RPMI8226 (cell line): ENCODE measurements at places on chromosomes 1 and 21.
A peak's percentile ranks its signal among the peaks of the same experiment; 100 is the strongest.

DNA sequence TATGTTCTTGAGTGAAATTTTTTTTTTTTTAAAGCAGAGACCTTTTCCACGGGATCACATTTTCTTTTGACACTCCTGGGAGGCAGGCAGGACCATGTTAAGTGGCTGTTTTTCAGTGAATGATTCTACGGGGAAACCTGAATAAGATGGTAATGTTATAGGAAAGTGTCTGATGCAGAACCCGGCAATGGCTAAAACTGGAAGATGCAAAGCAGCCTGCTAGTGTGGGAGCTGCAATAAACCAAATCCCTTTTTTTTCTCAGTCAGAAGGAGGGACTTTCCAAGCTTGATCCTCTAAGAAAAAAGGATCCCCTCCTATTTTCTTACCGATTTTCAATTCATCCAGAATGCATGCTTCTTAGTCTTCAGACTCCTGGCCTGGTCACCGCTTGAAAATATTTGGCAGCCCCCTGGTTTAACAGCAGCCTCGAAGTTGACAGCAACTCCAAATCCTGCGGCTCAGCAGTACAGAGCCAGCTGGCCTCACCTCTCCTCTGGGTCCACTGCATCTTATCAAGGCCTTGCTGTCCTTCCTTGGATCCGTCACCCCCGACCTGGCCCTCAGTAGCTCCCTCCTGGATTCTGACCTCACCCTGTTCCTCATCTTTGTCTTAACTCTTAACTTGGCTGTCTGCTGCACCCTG, 5.6 kb downstream of the MX2 start:
- no peak for DNase-seq

- DNase-seq = no peak
Observed at GRCh38 chr1:178267646-178268094, 173.8 kb downstream of the RASAL2 start.

DNA sequence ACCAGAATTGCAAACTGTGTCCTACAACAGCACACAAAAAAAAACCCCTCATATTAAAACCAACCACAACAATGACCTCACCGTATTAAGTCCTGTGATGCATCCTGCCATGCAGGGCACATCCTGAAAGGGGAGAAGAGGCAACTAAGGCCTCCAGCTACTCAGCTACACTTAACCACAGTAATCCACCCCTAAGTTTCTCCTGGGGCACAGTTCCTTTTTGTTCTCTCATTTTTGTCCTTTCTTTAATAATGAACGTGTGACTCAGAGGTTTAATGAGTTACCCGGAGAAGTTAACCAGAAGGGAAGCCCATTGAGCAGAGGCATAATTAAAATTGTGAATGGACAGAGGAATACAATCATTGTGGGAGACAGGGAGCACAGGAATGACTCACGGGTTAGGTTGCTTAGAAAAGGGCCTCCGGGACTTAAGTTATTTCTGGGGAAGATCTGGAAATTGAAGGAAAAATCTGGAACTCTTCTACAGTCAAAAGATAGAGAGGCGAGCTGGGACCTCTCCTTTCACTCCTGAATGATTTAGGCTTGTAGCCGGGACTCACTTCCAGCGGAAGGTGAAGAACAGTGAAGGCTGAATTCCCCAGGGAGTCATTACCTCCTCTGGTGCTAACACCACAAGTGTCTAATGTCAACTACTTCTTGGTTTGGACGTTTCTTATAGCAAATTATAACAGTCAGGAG, 36.9 kb upstream of the HIVEP3 start:
- DNase-seq = no peak

DNA sequence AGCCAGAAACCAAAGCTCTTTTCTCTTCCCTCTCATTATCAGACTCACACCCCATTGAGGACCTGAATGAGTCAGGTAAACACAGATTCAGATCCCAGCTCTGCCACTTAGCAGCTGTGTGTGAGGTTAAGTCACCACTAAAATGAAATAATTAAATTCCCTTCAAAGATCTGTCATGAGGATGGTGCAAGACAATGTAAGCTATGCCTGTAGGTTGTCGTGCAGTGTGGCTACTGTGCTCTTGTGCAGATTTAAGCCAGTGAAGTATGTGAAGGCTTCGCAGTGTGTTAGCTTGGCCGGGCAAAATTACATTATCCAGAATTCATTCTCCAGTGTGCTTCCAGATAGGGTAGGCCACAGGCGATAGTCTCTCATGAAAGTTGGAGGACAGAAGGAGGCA, 13.6 kb downstream of the UBL4B start:
- no peak for DNase-seq

DNA sequence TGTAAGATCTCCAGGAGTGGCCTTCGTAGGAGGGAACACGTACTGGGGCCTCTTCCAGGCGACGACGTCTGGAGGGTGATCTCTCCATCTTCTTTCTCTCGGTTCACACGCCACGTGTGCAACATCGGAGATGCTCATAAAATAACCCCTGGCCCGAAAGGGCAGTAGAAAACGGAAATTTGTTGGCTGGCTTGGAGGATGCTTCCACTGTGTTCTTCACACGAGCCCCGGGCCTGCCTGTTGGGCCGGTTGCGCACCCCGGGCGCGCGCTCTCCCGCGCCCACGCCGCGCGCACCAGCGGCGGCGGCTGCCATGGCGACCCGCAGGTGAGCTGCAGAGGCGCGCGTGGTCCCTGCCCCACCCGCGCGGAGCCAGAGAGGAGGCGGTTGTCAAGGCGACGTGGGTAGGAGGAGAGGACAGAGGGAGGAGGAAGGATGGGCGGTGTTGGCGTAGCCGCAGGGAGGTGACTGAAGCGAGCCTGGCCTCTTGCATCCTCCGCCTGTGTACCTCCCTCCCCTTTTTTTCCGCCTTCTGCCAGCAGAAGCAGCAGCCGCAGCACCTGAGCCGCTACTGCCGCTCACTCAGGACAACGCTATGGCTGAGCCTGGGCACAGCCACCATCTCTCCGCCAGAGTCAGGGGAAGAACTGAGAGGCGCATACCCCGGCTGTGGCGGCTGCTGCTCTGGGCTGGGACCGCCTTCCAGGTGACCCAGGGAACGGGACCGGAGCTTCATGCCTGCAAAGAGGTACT, at the start of gene ELAPOR1:
ELAPOR1 (plus strand) TSS at position 526 of the 752 bp plus-strand sequence; CDS start at position 595, 69 bp downstream.
- DNase-seq = peak; percentile 54

GRCh38 chr1:101190441-101190840, 46.4 kb upstream of the S1PR1 start:
- DNase-seq = no peak

DNA sequence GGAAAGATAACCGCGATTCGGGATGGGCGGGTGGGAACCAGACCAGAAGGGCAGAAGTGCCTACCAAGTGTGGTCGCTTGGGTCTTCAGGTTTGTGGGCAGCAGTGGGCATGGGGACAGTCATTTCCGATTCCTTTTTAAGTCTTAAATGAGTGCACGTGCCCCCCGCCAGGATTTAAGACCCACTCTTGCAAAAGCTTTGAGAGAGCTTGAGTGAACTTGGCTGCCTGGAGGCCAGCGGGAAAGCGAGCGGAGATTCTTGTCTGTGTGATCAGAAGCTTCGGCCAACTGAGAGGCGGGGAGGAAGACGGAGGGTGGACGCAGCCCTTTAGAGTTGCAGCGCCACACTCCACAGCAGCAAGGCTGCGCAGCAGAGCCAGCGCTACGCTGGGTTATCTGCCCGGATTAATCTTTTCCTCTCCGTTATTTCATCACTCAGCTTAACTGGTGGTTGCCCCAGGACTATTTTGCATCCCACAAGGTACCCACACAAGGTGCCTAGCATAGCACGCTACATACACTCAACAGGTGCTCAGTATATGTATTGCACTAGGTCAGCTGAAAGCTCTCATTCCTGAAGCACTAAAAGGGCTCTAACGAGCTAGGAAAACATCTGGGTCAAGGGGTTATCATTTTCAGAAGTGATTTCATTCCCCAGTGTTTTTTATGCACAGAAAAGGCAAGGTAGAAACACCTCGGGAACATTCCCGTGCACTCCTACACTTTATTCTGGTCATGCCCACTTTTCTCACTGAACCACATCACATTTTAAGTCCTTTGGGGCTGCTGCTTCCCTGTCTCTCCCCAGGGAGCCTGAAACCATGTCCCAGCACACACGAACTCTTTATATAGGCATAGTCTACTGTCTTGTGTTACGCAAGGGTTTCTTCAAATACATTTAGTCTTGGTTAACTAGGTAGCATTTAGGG, 1.5 kb upstream of the BATF3 start:
- no peak for DNase-seq

DNA sequence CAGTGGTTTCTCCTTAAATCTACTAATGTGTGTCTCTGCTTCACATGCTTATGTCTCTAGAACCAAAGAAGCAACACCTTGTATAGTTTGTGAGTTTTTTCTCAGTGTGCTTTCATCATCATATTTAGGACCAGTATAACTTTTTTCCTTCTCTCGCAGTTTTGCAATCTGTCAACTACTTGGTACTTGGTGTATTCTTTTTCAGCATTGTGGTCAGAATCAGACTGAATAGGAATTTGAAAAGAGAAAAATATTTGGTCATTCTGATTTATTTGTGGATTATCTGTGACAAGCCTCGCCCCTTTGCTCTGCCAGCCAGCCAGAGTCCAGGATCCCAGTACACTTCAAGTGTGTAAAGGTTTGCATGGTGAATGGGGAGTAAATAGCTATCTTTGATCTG, 122.3 kb downstream of the C1orf21 start:
- no peak for DNase-seq

- DNase-seq = no peak
Observed at GRCh38 chr1:1324084-1324523, 356 bp downstream of the INTS11 start.

DNA sequence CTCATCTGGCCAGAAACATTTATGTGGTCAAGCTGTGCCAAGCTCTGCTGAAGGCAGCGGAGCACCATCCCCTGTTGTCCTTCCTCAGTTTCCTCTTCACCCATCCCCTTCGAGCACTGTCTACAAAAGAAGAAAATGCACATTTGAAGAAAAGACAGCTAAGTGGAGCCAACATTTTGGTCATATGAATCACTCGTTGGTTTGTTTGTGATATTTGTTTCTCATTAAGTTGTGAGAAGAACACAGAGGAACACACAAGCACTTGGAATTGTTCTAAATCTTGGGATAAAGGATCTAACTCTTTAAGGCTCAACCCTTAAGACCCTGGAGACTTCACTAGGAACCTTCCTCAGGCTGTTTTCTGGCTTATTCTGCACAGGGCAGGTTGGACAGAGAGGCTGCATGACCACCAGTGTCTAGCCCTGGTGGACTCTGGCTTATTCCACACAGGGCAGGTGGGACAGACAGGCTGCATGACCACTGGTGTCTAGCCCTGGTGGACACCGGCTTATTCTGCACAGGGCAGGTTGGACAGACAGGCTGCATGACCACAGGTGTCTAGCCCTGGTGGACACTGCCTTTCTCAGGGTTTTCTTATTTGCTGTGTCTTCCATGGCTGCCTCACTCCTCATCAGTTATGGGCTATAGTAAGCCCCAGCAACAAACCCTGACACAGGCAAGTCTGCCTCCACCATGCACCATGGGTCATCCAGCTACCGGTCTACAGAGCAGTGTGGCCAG, 35.3 kb upstream of the COL6A2 start:
- no peak for DNase-seq

DNA sequence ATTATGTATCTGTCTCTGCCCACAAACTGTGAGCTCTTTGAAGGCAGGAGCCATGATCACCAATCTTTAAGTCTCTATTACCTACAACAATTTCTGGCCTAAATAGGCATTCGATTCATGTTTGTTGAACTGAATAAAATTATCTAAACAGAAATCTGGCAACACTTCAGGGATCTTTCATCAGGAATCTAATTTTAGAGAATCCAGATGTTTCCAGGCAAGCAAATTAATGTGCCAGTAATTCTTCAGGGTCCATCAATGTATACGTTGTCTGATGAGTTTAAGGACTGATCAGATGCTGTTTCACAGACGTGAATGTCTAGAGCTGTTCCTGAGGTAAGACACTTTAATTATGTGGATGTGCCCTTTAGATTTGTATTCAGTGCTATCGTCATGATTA, 524.4 kb downstream of the PTPRC start:
- no peak for DNase-seq

- DNase-seq = no peak
Observed at GRCh38 chr21:17560377-17561025, 47.7 kb downstream of the CXADR start.

- peak; percentile 56 for DNase-seq
Observed at GRCh38 chr1:38026592-38027200, 14.2 kb downstream of the UTP11 start.

DNA sequence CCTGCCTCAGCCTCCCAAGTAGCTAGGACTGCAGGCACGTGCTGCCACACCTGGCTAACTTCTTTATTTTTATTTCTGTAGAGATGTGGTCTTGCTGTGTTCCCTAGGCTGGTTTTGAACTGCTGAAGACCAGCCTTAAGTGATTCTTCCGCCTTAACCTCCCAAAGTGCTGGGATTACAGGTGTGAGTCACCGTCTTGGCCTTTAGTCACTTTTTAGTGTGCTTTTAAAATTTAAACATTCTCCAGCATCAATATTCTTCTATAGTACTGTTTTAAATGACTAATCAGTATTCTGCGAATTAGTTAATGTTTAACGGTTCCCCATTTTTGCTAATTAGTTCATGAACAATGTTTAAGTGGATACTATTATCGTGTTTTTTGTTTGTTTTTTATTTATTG, 60.6 kb downstream of the DYRK1A start:
- DNase-seq = no peak

GRCh38 chr1:155127105-155127966, at the start of gene EFNA1:
Gene EFNA1, plus strand, starts transcription at chr1:155127876. Its CDS starts 102 bp downstream, at chr1:155127978.
- peak; percentile 82 for DNase-seq

- no peak for DNase-seq
Observed at GRCh38 chr1:168719306-168720111, 9.5 kb downstream of the DPT start.

GRCh38 chr1:100542285-100542684, 4.3 kb downstream of the GPR88 start:
- DNase-seq = no peak

GRCh38 chr1:27873671-27874384, 1.5 kb downstream of the THEMIS2 start:
- DNase-seq = peak; percentile 22

GRCh38 chr1:243236604-243237252, 18.4 kb downstream of the CEP170 start:
- DNase-seq = no peak

- no peak for DNase-seq
Observed at GRCh38 chr1:116510361-116510760, 60.5 kb downstream of the CD58 start.

DNA sequence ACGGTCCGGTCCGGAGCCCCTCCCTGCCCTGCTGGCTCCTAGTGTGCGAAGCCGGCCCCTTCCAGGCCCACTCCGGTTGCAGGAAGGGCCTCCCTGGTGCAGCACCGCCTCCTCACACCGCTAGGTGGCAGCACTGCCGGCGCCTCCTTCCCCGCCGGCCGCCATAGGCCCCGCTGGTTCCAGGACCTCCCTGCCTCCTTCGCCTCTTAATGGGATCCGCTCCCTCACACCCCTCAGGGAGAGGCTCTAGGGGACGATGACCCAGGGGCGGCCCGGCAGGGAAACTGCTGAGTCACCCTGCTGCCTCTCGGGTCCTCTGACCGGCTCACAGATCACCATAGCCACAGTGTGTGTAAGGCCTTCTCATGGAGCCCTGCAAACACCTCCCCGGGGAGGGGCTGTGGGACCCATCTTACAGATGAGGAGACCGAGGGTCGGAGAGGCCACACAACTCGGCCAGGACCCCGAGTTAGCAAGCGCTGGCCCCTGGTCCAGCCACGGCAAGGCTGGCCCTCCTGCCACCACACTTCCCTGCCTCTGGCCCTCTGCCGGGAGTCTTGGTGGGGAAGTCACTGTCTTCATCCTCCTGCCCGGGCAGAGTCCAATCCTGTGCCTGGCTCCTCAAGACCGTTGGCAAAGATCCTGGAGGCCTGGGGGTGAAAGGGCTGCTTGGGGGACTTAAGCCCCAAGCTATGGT, 1.6 kb upstream of the AJAP1 start:
- peak; percentile 74 for DNase-seq
